T-helper 2 cell treated with Interferon-gamma antibody and Interleukin-4, amounts not matched to agents 100 ng/mL and 5 ng/mL, for 36 hours (primary cell): ENCODE measurements at places on chromosomes 7 and 10. TPM values are rescaled to one million over a fixed set of nuclear protein-coding genes. Genes with fewer than 3 reads are reported as not detected.

CRHR2 gene
- total RNA-seq, result not detected in 2 replicates

PNPLA8 gene
- 14.7 and 14.8 TPM in 2 replicates for total RNA-seq

LRMDA gene
- not detected in 2 replicates for total RNA-seq

FRMD4A gene
- 0.05 and 0.27 TPM in 2 replicates for total RNA-seq

CFAP43 gene
- 0.09 TPM in 1 of 2 replicates, not detected in the other for total RNA-seq

TBX20 gene
- 0.25 and 0.39 TPM in 2 replicates for total RNA-seq

ZNF239 gene
- total RNA-seq, result 1.9 and 2.9 TPM in 2 replicates

GCK gene
- 0.18 and 0.25 TPM in 2 replicates for total RNA-seq

ZRANB1 gene
- total RNA-seq, result 13.2 and 13.4 TPM in 2 replicates

SHTN1 gene
- total RNA-seq, result 0.32 and 0.75 TPM in 2 replicates

CYP2C19 gene
- total RNA-seq, result not detected in 2 replicates

KCNIP2 gene
- total RNA-seq, result 4.2 and 4.6 TPM in 2 replicates

LRRC18 gene
- not detected in 2 replicates for total RNA-seq

PTPRE gene
- total RNA-seq, result 20.4 and 20.5 TPM in 2 replicates

ADAM8 gene
- total RNA-seq, result 153 and 157 TPM in 2 replicates

CDC14C gene
- total RNA-seq, result not detected in 2 replicates

DENND2A gene
- total RNA-seq, result not detected in 2 replicates

DGKB gene
- not detected in 2 replicates for total RNA-seq

C10orf71 gene
- total RNA-seq, result not detected in 2 replicates

FAM13C gene
- total RNA-seq, result not detected in 2 replicates

HOXA2 gene
- not detected in 2 replicates for total RNA-seq

GBX1 gene
- not detected in 2 replicates for total RNA-seq

PRLHR gene
- total RNA-seq, result not detected in 2 replicates

SFXN3 gene
- total RNA-seq, result 27.8 and 29.2 TPM in 2 replicates

HOXA6 gene
- total RNA-seq, result not detected in 2 replicates

DDC gene
- 0.55 TPM in 1 of 2 replicates, not detected in the other for total RNA-seq

CYP3A5 gene
- not detected in 2 replicates for total RNA-seq

AKR1D1 gene
- not detected in 2 replicates for total RNA-seq

PDE6C gene
- total RNA-seq, result not detected in 2 replicates

ITGB8 gene
- not detected in 2 replicates for total RNA-seq

ACHE gene
- 0.23 TPM in 1 of 2 replicates, not detected in the other for total RNA-seq

HOXA5 gene
- not detected in 2 replicates for total RNA-seq

FAM25A gene
- total RNA-seq, result not detected in 2 replicates

HTR7 gene
- 0.05 TPM in 1 of 2 replicates, not detected in the other for total RNA-seq

MBL2 gene
- total RNA-seq, result not detected in 2 replicates

TAC1 gene
- total RNA-seq, result not detected in 2 replicates

DOCK4 gene
- 0.09 and 0.23 TPM in 2 replicates for total RNA-seq

WDR37 gene
- total RNA-seq, result 26.5 and 28.1 TPM in 2 replicates

MRPS24 gene
- 83.6 TPM in 2 replicates for total RNA-seq

TMEM209 gene
- total RNA-seq, result 38.4 and 41.9 TPM in 2 replicates

PPP1R17 gene
- not detected in 2 replicates for total RNA-seq

VWA2 gene
- not detected in 2 replicates for total RNA-seq

CYP3A4 gene
- total RNA-seq, result not detected in 2 replicates

ARHGAP22 gene
- total RNA-seq, result 0.34 TPM in 1 of 2 replicates, not detected in the other

ELN gene
- total RNA-seq, result not detected in 2 replicates

C10orf53 gene
- total RNA-seq, result not detected in 2 replicates

FAM25C gene
- total RNA-seq, result not detected in 2 replicates

CTAGE15 gene
- 1.3 and 2.0 TPM in 2 replicates for total RNA-seq

ANKRD30A gene
- total RNA-seq, result not detected in 2 replicates

GJC3 gene
- 0.14 and 0.16 TPM in 2 replicates for total RNA-seq

OPN4 gene
- total RNA-seq, result not detected in 2 replicates

AKR1C8 gene
- 0.20 and 0.23 TPM in 2 replicates for total RNA-seq

PNLIPRP1 gene
- total RNA-seq, result not detected in 2 replicates

NKX1-2 gene
- total RNA-seq, result not detected in 2 replicates

MAGI2 gene
- 0.05 TPM in 1 of 2 replicates, not detected in the other for total RNA-seq

SLC26A4 gene
- total RNA-seq, result 3.5 and 4.5 TPM in 2 replicates

MPP7 gene
- total RNA-seq, result 4.9 and 5.6 TPM in 2 replicates

FAM237B gene
- not detected in 2 replicates for total RNA-seq

LRIT1 gene
- total RNA-seq, result not detected in 2 replicates

GALNT17 gene
- not detected in 2 replicates for total RNA-seq
